ENCODE measurements at places on chromosomes 2 and 18. TPM values are rescaled to one million over a fixed set of nuclear protein-coding genes. Genes with fewer than 3 reads are reported as not detected.
A peak's percentile ranks its signal among the peaks of the same experiment; 100 is the strongest.

Gene SP140
- 1.2 TPM for total RNA-seq

Gene ALKAL2
- total RNA-seq = 6.9 TPM

GRCh38 chr2:236704887-236705286 is 135.3 kb downstream of the ACKR3 start:
- H3K36me3 ChIP-seq = no peaks in the 10 kb centered on the region
- H3K27me3 ChIP-seq = no peaks in the 10 kb centered on the region
- no peak overlapping the region for H3K27ac ChIP-seq
- no peak overlapping the region for H3K4me3 ChIP-seq
- DNase-seq = no peak

Gene TRAF3IP1
- total RNA-seq = 21.2 TPM

Gene DSG4
- not detected for total RNA-seq

DNA sequence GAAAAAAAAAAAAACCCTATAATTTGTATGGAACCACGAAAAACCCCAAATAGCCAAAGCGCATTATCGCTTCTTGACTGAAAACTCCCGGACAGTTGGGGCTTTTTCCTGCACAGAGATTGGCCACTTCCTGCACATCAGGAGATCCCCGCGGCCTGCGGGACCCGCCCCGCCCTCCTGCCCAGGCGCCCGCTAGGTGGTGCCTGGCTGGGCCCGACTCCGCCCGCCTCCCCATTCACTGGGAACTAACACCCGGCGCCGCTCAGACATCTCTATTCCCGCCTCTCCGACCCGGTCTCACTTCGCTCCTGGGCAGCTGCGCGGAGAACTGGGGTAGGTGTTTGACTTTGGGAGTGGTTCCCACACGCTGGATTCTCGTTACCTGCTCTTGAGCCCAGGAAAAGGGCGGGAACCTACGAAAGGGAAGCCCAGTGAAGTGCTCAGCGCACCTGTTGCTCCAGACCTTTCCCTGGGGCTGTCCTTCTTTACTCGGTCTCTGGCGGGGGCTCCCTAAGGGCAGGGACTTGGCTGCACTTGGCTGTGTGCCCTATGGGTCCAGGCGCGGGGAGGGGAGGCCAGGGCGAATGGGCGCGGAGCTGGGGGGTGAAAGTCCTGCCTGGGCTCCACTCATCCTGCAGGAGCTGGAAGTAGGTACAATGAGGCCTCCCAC is at the start of gene HMSD:
HMSD (plus strand) TSS at position 234 of the 670 bp plus-strand sequence. CDS start 4,155 bp downstream, outside the sequence.
- no peaks in the 10 kb centered on the region for H3K27me3 ChIP-seq
- no peak within 1 kb of the TSS for H3K27ac ChIP-seq
- peak; percentile 54 for DNase-seq
- no peak within 1 kb of the TSS for H3K4me3 ChIP-seq

GRCh38 chr18:6158958-6159357 is 255.8 kb downstream of the L3MBTL4 start:
- no peaks in the 10 kb centered on the region for H3K36me3 ChIP-seq
- H3K27me3 ChIP-seq = no peaks in the 10 kb centered on the region
- no peaks in the 10 kb centered on the region for H3K4me1 ChIP-seq
- no peak overlapping the region for H3K27ac ChIP-seq
- no peak overlapping the region for H3K4me3 ChIP-seq

DNA sequence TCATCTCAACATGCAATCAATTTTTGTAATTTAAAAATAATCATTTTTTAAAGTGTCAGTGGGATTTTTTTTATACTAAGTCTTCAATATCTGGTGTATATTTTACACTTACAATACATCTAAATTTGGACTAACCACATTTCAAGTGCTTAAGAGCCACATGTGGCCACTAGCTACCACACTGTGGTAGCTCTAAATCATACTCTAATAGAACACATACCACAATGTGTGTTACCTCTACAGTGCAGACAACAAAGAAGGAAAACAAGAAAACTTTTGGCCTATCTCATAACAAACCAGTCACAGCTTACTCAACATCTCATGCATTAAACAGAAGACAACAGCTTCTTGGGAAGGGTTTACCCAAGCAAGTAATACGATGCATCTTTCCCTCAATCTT is 24.5 kb downstream of the PIAS2 start:
- H3K4me3 ChIP-seq = no peak overlapping the region
- no peak for DNase-seq
- H3K27me3 ChIP-seq = no peaks in the 10 kb centered on the region
- no peak overlapping the region for H3K27ac ChIP-seq
- no peaks in the 10 kb centered on the region for H3K4me1 ChIP-seq

DNA sequence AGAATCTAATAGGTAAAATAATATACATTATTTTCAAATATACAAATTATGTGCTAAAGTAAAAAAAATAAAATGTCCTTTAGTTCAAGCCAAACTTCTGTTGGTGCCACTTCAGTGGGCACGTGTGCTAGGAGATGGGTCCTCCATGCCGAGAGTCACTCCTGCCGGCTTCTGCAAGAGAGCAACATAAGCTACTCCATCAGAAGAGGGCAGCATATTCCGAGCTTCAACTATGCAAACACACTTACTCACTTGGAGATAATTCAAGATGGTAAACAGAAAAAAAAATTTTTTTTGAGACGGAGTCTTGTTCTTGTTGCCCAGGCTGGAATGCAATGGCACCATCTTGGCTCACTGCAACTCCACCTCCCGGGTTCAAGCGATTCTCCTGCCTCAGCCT is 24.4 kb downstream of the CNOT11 start:
- H3K27me3 ChIP-seq = no peaks in the 10 kb centered on the region
- no peaks in the 10 kb centered on the region for H3K4me1 ChIP-seq
- H3K4me3 ChIP-seq = no peak overlapping the region

GRCh38 chr2:171046048-171046560 is 114.6 kb downstream of the TLK1 start:
- no peaks in the 10 kb centered on the region for H3K27me3 ChIP-seq
- H3K4me3 ChIP-seq = no peak overlapping the region
- DNase-seq = no peak
- no peaks in the 10 kb centered on the region for H3K4me1 ChIP-seq

GRCh38 chr2:235541838-235542549 is 48.2 kb downstream of the AGAP1 start:
- no peaks in the 10 kb centered on the region for H3K4me1 ChIP-seq
- no peak overlapping the region for H3K4me3 ChIP-seq
- DNase-seq = no peak
- H3K27ac ChIP-seq = no peak overlapping the region
- no peaks in the 10 kb centered on the region for H3K36me3 ChIP-seq

DNA sequence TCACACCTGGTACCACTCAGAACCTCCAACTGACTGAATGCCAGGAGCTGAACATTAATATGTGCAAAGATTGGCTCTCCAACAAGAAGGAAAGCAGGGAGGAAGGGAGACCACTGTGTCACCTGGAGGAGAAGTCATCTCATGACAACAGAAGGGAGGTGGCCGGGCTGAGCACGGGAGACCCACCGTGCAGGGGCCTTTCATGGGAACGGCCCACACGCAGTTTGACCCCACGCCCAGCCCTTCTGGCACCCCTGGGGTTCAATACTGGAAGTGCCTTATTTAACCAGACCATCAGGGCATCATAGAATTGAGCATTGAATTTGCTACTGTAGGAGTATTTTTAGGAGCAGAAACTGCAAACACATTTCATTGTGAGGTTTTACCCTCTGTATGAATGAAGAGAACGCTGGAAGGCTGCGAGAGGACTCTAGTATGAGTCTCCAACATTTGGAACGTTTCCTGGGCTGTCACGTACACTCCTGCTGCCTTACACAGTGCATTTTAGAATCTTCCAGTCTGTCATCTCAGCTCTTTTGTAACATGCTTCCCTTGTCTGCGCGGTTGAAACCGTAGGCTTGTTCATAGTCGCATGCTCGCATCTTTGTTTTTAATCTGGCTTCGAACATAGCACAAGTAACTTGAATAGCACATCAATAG is 132.1 kb downstream of the NFATC1 start:
- DNase-seq = no peak
- peaks cover 4% of the 10 kb centered on the region for H3K4me1 ChIP-seq
- H3K36me3 ChIP-seq = no peaks in the 10 kb centered on the region
- H3K27ac ChIP-seq = no peak overlapping the region
- no peaks in the 10 kb centered on the region for H3K27me3 ChIP-seq

DNA sequence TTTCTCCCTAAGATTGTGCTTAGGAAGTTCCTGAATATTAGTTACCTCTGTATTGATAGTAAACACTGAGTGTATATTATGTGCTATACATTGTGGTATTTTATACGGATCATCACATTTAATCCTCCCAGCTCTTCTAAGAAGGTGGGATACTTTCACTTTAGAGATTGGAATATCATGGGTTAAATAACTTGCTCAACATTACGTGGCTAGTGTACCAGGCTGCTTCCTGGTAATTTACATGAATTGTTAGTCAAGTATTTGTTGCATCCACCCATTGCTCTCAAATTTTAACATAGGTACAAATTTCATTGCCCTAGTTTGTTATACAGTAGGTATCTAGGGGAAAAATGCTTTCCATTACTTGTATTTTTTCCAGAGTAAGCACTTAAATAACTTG is 21.4 kb downstream of the FAM98A start:
- no peaks in the 10 kb centered on the region for H3K36me3 ChIP-seq
- H3K27me3 ChIP-seq = no peaks in the 10 kb centered on the region
- DNase-seq = no peak

DNA sequence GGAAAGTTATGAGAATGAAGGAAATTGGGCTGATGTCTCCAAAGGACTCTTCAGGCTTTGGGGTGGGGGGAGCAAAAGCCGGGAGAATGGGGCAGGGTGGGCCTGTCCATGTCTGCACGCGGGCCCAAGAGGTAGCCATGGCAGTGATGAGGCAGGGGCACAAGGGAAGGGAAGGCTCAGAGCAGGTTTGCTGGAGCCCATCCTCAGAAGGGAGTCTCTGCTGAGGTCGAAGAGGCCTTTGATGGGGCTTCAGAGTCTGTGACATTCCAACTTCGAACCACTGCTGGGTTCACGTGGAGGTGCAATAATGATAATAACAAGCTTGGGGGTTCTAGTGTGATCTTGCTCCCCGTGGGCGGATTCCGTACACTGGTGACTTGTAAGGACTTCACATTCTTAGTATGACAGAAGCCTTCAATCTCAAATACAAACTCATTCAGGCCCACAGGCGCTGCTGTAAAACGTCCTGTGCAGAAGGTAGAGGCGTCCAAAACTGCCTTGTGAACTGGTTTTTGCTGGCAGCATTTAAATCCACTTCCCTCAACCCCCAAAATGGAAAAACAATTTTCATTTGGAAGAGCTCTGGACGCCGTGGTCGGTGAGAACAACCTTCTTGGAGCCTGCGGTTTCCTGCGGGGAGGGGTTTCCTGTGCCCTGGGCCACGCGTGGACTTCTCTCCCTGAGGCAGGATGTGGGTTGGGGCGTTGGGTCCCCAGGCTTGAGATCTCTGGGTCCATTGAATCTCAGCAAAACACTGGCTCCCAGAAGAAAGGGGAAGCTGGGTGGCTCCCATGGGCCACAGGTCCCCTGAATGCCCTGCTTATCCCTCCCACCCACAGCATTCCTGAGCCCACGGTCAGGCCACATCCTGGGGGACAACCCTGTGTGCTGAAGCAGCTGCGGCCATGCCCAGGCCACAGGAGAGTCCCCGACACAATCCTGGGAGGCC is 151.0 kb downstream of the TPO start:
- no peaks in the 10 kb centered on the region for H3K4me1 ChIP-seq
- DNase-seq = no peak
- H3K27ac ChIP-seq = no peak overlapping the region
- H3K4me3 ChIP-seq = no peak overlapping the region
- no peaks in the 10 kb centered on the region for H3K36me3 ChIP-seq

GRCh38 chr2:15726321-15727057 is 134.8 kb downstream of the DDX1 start:
- no peak overlapping the region for H3K4me3 ChIP-seq
- no peak overlapping the region for H3K27ac ChIP-seq
- DNase-seq = no peak
- H3K4me1 ChIP-seq = peaks cover 16% of the 10 kb centered on the region

Gene POTEI
- total RNA-seq = 0.11 TPM

- no peaks in the 10 kb centered on the region for H3K27me3 ChIP-seq
- H3K4me1 ChIP-seq = no peaks in the 10 kb centered on the region
- H3K36me3 ChIP-seq = no peaks in the 10 kb centered on the region
- H3K4me3 ChIP-seq = no peak overlapping the region
Measured at GRCh38 chr2:194867328-194867727, 789.7 kb upstream of the SLC39A10 start.

GRCh38 chr2:152042636-152043615 is 55.9 kb downstream of the CACNB4 start:
- no peaks in the 10 kb centered on the region for H3K4me1 ChIP-seq
- no peak for DNase-seq
- H3K36me3 ChIP-seq = no peaks in the 10 kb centered on the region

Gene TRIM43
- total RNA-seq = not detected

- H3K4me1 ChIP-seq = no peaks in the 10 kb centered on the region
- DNase-seq = no peak
- H3K4me3 ChIP-seq = no peak overlapping the region
- no peak overlapping the region for H3K27ac ChIP-seq
- no peaks in the 10 kb centered on the region for H3K27me3 ChIP-seq
Measured at GRCh38 chr2:49845021-49845420, 690.7 kb upstream of the FSHR start.

Gene TMEM247
- total RNA-seq = not detected

DNA sequence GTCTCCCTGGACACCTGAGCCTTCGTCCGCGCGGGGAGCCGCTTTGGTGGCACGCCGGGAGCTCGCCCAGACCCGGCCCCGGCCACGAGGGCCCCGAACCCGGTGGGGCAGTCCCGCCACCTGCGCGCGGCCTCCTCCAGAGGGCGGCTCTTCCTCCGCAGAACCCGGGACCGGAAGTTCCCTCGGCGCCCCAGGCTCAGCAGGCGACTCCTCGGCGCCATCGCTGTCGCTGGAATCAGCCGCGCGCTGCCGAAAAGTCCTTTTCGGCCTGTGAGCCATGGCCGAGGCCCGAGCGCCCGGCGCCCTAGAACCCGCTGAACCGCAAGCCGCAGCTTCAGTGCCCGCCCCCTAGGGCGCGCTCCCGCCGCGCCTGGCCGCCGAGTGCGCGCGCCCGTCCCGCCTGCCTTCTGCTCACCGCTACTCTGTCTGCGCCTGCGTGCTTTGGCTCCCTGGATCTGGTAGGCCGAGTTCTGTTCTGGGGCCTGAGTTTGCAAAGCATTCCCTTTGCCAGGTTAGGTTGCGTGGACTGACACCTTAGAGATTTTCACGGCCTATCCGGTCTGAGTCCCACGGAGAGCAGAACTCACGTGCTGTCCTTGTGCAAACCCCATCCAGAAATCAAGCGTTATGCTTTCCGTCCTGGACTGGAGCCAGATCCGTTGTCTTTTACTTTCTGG is at the start of gene GCFC2:
GCFC2 (minus strand) TSS at position 339 of the 677 bp plus-strand sequence; CDS start at position 279, 60 bp downstream.
- no peaks in the 10 kb centered on the region for H3K36me3 ChIP-seq
- DNase-seq = peak; percentile 91
- H3K27me3 ChIP-seq = no peaks in the 10 kb centered on the region
- peaks cover 15% of the 10 kb centered on the region for H3K4me1 ChIP-seq
- H3K4me3 ChIP-seq = peak within 1 kb of the TSS; percentile 86

Gene OSBPL6
- 2.1 TPM for total RNA-seq

Gene HRH4
- total RNA-seq = not detected

GRCh38 chr2:63590626-63591408 is 2.1 kb downstream of the MDH1 start:
- H3K27me3 ChIP-seq = no peaks in the 10 kb centered on the region
- peaks cover 2% of the 10 kb centered on the region for H3K36me3 ChIP-seq
- DNase-seq = no peak
